Central memory CD8-positive, alpha-beta T cell (primary cell): ENCODE measurements at places on chromosomes 6 and 20.

DNA sequence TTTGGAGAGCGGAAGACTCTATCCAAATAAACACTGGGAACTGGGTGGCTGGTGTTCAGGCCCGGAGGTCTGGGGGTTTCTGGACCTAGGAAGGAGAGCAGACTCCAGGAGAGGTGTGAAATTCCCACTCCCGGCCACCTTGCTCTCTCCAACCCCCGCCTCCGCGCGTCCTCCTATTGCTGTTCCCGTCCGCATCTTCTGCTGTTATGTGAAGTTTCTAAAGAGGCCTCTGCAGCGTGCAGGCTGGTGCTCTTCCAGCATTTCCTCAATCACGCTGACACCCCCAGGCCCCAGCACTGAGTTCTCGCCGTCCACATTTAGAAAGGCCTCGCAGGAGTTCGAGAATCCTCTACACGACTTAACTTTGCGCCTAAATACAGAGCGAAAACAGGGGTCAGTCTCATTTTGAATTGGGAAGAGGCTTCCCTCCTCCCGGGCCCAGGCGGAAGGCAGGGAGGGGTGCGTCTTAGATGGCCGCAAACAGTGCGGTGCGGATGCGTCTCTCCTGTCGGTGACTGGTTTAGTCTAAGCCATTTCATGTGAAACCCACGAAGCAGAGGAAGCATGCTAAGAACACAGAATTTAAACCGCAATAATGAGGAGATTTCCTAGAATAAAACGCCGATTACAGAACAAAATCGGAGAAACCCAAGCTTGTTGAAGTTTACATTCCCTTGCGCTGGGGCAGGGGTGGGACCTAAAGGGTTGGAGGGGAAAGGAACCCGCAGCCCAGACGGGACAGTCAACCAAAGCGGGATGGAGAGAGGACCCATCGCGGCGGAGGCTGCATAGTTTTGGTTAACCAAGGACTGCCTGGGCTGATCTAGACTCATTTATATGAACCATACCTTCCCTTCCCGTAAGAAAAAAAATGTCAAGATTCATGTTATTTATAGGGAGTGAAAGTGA is 4.0 kb upstream of the FOXF2 start:
- H3K4me3 ChIP-seq: peak overlapping the region; percentile 48
- peaks cover 29% of the 10 kb centered on the region for H3K4me1 ChIP-seq
- peaks cover 3% of the 10 kb centered on the region for H3K36me3 ChIP-seq
- H3K27ac ChIP-seq: no peak overlapping the region

DNA sequence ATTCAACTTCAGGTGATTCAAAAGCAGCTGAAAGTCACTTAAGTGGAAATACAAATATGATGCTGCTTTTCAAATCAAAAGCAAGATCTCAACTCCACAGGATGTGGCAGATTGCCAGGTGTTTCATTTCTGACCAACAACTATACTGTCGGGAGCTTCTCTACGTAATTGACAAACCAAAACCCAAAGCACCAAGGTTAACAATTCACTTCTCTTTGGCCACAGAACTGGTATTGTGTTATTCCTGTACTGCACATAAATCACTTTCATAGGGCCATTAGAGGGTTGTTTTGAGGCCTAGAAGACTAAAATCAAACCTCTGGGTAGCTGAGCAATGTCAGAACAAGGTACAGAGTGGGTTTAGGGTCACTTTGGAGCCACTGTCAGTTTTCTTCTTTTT is 169.7 kb downstream of the HAO1 start:
- no peaks in the 10 kb centered on the region for H3K4me1 ChIP-seq
- H3K27me3 ChIP-seq: no peaks in the 10 kb centered on the region

DNA sequence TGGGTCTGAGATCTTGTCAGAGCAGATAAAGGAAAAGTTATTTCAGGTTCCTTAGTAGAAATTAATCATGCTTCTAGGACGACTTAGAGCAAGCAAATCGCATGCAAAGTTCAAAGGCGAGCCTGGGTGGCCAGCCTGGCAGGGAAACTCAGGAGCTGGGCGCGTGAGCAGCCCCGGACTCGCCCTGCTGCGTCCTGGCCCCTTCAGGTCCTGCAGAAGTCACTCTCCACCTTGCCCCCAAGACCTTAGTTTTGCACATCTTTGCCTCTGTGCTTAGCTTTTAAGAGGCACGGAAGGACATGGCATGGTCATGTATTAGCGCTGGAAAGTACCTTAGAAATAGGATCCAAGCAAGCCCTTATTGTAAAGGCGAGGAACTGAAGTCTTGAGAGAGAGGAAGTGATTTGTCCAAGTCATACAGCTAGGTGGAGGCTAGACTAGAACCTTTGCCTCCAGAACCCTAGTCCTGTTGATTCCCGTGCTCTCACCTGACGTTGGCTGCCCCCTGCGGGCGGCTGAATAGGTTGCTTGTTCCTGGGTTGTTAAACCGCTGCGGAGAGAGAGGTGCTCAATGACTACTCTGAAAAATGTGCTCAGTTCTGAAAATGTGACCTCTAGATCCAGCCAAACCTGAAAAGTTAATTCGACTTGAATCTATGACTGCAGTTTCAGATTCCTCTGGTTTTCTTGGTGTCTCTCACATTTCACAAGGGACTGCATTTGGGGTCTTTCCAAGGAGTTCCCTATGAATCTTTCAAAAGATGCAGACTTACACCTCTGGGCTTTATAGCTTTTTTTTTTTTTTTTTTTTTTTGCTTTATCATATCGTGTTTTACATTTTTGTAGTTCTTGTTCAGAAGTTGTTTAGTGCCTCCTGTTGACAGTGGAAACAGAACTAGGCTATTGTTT is 2.7 kb downstream of the MYB start:
- H3K27me3 ChIP-seq: peaks cover 4% of the 10 kb centered on the region
- peaks cover 25% of the 10 kb centered on the region for H3K4me1 ChIP-seq
- H3K36me3 ChIP-seq: peaks cover 7% of the 10 kb centered on the region
- peak; percentile 39 for DNase-seq

DNA sequence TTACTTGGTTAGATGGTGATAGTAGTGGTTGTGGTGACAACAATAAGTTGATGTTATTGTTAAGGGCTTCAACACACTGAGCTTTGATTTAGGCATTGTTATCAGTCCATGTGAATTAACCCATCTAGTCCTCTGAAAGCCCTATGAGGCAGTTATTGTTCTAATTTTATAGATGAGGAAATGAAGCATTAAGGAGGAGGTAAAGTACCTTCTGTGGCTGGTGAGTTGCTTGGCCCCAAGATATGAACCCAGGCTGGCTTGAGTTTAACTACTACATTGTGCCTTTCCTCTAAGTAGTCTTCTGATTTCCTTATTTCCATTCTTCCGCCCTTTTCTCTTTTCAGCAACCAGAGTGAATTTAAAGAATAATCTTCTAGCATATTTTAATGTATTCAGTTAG is 81.7 kb downstream of the QKI start:
- H3K4me3 ChIP-seq: no peak overlapping the region
- no peaks in the 10 kb centered on the region for H3K27me3 ChIP-seq
- H3K27ac ChIP-seq: no peak overlapping the region

GRCh38 chr20:51541189-51542032 is 1.1 kb downstream of the NFATC2 start:
- H3K27me3 ChIP-seq: no peaks in the 10 kb centered on the region
- H3K4me3 ChIP-seq: peak overlapping the region; percentile 98
- DNase-seq: peak; percentile 71
- peaks cover 34% of the 10 kb centered on the region for H3K36me3 ChIP-seq
- peaks cover 63% of the 10 kb centered on the region for H3K4me1 ChIP-seq

DNA sequence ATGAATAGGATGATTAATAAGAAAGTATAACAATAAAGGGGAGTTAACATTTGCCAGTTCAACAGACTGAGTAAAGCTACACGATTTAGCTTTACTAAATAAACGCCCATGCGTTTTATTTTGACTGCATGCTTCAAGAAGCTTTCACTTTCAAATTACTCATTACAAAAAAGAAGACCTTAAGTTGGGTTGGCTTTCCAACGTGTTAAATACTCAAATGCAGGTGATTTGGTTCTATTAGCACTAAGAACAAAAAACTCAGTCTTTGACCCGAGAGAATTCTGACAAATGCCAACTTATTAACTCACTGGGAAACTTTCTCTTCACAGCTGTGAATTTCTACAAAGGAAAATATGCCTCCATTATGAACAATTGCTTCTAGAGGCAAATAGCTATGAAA is 24.8 kb downstream of the RNF146 start:
- peaks cover 28% of the 10 kb centered on the region for H3K4me1 ChIP-seq
- peaks cover 15% of the 10 kb centered on the region for H3K36me3 ChIP-seq
- peak overlapping the region; percentile 47 for H3K4me3 ChIP-seq
- H3K27ac ChIP-seq: peak overlapping the region; percentile 80

DNA sequence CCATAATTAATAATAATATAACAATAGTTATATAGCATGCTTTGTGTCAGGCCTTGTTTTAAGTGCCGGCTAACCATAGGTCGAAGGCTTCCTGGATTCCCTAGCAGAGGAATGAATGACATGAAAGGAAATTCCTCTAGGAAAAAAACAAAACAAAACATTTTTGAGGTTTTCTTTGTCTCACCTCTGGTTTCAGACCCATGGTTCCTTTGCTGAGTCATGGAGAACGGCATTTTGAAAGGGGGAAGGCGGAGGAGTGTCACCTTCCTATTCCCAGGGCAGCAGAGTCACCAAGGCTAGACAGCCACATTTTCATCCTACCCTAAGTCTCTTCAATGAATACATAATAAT is 25.3 kb upstream of the CCND3 start:
- H3K4me1 ChIP-seq: peaks cover 54% of the 10 kb centered on the region
- no peak overlapping the region for H3K4me3 ChIP-seq
- peaks cover 16% of the 10 kb centered on the region for H3K36me3 ChIP-seq
- DNase-seq: no peak
- H3K27me3 ChIP-seq: no peaks in the 10 kb centered on the region
- no peak overlapping the region for H3K27ac ChIP-seq

- H3K27ac ChIP-seq: no peak overlapping the region
- H3K27me3 ChIP-seq: no peaks in the 10 kb centered on the region
- no peak for DNase-seq
- H3K4me1 ChIP-seq: peaks cover 5% of the 10 kb centered on the region
Observed at GRCh38 chr6:150689900-150690590, 90.4 kb downstream of the PLEKHG1 start.

GRCh38 chr6:106120006-106120405 is 33.9 kb downstream of the PRDM1 start:
- H3K27ac ChIP-seq: no peak overlapping the region
- no peak for DNase-seq
- H3K4me3 ChIP-seq: no peak overlapping the region
- H3K4me1 ChIP-seq: peaks cover 37% of the 10 kb centered on the region
- H3K36me3 ChIP-seq: peaks cover 5% of the 10 kb centered on the region

- H3K27me3 ChIP-seq: no peaks in the 10 kb centered on the region
- no peaks in the 10 kb centered on the region for H3K4me1 ChIP-seq
- H3K27ac ChIP-seq: no peak overlapping the region
- H3K4me3 ChIP-seq: no peak overlapping the region
- no peak for DNase-seq
- H3K36me3 ChIP-seq: no peaks in the 10 kb centered on the region
Observed at GRCh38 chr6:23414051-23414445, 712.0 kb upstream of the NRSN1 start.

DNA sequence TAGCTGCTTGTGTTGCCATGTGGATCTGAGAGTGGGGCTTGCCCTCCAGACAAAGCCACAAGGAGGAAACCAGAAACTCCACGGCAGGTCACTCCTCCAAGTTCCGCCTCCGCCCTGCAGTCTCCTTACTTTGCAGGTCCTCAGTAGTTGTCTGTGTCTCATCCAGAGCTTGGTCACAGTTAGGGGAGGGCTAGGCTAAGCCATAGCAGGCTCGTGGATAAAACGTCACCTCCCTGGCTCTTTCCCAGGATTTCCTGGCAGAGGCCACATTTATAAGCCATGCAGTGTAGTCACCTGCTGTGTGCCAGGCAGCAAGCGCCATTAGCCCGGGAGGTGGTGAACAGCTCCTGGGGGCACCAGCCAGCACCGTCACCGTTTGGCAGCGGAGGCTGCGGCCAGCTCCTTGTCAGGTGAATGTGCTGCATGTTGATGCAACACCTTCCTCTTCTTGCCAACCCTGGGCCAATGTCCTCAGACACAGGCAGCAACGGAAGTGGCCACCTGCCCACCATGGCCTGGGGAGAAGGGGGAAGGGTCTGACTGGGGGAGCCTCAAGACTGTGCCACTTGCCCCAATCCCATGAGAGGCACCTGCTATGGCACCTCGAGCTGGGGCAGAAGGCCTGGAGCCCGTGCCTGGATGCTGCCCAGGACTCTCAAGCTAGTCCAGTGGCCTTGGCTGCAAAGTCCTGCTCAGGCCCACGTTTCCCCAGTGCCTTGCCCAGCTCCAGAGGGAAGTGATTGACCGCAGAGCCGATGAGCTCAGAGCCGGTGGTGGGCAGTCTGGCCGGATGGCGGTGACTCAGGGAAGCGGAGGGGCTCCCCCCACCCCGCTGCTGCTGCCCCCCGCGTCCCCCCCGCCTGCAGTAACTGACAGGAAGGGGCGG is 39.0 kb upstream of the SLCO4A1 start:
- peak overlapping the region; percentile 71 for H3K4me3 ChIP-seq
- peaks cover 4% of the 10 kb centered on the region for H3K36me3 ChIP-seq
- peak; percentile 43 for DNase-seq
- peak overlapping the region; percentile 84 for H3K27ac ChIP-seq
- peaks cover 15% of the 10 kb centered on the region for H3K4me1 ChIP-seq

- no peak overlapping the region for H3K4me3 ChIP-seq
- H3K27ac ChIP-seq: no peak overlapping the region
- H3K27me3 ChIP-seq: no peaks in the 10 kb centered on the region
- H3K4me1 ChIP-seq: no peaks in the 10 kb centered on the region
- H3K36me3 ChIP-seq: no peaks in the 10 kb centered on the region
- no peak for DNase-seq
Observed at GRCh38 chr6:124494956-124495664, 467.1 kb upstream of the RNF217 start.

- peaks cover 8% of the 10 kb centered on the region for H3K27me3 ChIP-seq
- no peak overlapping the region for H3K4me3 ChIP-seq
- H3K4me1 ChIP-seq: no peaks in the 10 kb centered on the region
- H3K27ac ChIP-seq: no peak overlapping the region
Observed at GRCh38 chr6:142355520-142356174, 53.8 kb downstream of the ADGRG6 start.
